ENCODE measurements at places on chromosomes 11 and 22.

GRCh38 chr22:36469094-36469710 is 12.2 kb downstream of the TXN2 start:
- no peaks in the 10 kb centered on the region for H3K36me3 ChIP-seq
- no peak for DNase-seq
- H3K4me1 ChIP-seq = peaks cover 18% of the 10 kb centered on the region

GRCh38 chr22:37305887-37306286 is 23.6 kb downstream of the CYTH4 start:
- H3K27ac ChIP-seq = peak overlapping the region; percentile 84
- DNase-seq = no peak
- H3K36me3 ChIP-seq = peaks cover 10% of the 10 kb centered on the region
- H3K27me3 ChIP-seq = no peaks in the 10 kb centered on the region
- no peak overlapping the region for H3K4me3 ChIP-seq
- peaks cover 63% of the 10 kb centered on the region for H3K4me1 ChIP-seq

DNA sequence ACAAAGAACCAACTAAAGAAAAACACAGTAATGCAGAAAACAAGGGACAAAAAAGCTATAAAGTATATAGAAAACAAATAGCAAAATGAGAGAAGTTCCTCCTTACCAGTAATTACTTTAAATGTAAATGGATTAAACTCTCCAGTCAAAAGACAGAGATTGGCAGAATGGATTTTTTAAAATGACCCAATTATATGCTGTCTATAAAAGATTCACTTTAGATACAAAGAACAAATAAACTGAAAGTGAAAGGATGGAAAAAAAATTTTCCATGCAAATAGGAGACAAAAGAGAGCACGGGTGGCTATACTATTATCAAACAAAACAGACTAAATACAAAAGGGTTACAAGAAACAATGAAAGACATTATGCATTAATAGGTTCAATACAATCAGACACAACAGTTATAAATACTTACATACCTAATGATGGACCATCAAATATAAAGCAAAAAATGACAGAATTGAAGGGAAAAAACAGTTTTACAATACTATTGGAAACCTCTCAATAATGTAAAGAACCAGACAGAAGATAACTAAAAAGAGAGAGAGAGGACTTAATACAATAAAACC is 64.6 kb downstream of the NARS2 start:
- no peak for DNase-seq
- no peaks in the 10 kb centered on the region for H3K4me1 ChIP-seq
- no peaks in the 10 kb centered on the region for H3K27me3 ChIP-seq

- no peak for DNase-seq
- H3K4me1 ChIP-seq = no peaks in the 10 kb centered on the region
- H3K27me3 ChIP-seq = no peaks in the 10 kb centered on the region
These were observed 11.3 kb downstream of the P2RY2 start for GRCh38 chr11:73229321-73229895.

GRCh38 chr22:32080904-32081303 is 37.8 kb downstream of the SLC5A1 start:
- no peak overlapping the region for H3K27ac ChIP-seq

GRCh38 chr11:17801166-17801565 is 66.6 kb downstream of the KCNC1 start:
- H3K4me1 ChIP-seq = no peaks in the 10 kb centered on the region
- no peak overlapping the region for H3K4me3 ChIP-seq
- no peaks in the 10 kb centered on the region for H3K27me3 ChIP-seq
- H3K36me3 ChIP-seq = no peaks in the 10 kb centered on the region
- no peak for DNase-seq

GRCh38 chr11:10497371-10498021 is 42.4 kb downstream of the AMPD3 start:
- DNase-seq = no peak
- no peaks in the 10 kb centered on the region for H3K4me1 ChIP-seq
- no peak overlapping the region for H3K4me3 ChIP-seq
- no peak overlapping the region for H3K27ac ChIP-seq
- H3K27me3 ChIP-seq = no peaks in the 10 kb centered on the region
- H3K36me3 ChIP-seq = no peaks in the 10 kb centered on the region

DNA sequence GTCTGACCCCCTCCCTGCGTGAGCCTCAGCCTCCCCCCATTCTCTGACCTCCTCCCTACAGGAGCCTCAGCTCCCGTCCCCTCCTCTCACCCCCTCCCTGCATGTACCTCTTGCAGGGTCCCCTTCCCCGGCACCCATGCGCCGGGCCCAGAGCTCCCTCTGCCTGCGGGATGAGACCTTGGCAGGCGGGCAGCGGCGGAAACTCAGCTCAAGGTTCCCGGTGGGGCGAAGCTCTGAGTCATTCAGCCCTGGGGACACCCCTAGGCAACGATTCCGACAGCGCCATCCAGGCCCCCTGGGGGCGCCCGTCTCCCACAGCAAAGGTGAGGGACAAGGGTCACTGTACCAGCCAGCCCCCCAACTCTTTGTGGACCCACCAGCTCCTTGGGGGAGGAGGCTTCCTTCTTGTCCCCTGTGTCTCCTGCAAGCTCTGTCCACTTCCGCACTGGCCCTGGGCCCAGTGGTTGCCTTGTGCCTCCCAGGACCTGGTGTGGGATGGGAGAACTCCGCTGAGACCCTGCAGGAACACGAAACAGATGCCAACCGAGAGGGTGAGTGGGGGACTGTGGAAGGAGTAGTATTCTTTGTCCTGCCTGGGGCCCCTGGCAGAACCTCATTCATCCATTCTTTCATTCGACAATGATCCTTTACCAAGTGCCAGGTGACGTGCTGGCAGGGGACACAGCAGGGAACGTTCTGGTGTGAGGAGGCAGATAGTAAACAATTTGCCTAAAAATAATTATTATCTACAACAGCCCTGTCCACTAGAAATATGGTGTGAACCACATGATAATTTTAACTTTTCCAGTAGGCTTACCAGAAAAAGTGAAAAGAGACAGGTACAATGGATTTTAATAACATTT is 3.7 kb upstream of the RPS6KA4 start:
- DNase-seq = no peak
- H3K27me3 ChIP-seq = no peaks in the 10 kb centered on the region
- peaks cover 10% of the 10 kb centered on the region for H3K4me1 ChIP-seq
- H3K36me3 ChIP-seq = peaks cover 3% of the 10 kb centered on the region

GRCh38 chr11:64419257-64419790 is 60.4 kb downstream of the RPS6KA4 start:
- H3K4me1 ChIP-seq = no peaks in the 10 kb centered on the region
- DNase-seq = no peak
- H3K36me3 ChIP-seq = no peaks in the 10 kb centered on the region
- no peaks in the 10 kb centered on the region for H3K27me3 ChIP-seq
- no peak overlapping the region for H3K27ac ChIP-seq

GRCh38 chr11:124917115-124917637 is 1.9 kb upstream of the HEPN1 start:
- H3K4me3 ChIP-seq = no peak overlapping the region
- H3K4me1 ChIP-seq = peaks cover 5% of the 10 kb centered on the region
- no peak for DNase-seq
- no peaks in the 10 kb centered on the region for H3K36me3 ChIP-seq
- H3K27ac ChIP-seq = no peak overlapping the region

DNA sequence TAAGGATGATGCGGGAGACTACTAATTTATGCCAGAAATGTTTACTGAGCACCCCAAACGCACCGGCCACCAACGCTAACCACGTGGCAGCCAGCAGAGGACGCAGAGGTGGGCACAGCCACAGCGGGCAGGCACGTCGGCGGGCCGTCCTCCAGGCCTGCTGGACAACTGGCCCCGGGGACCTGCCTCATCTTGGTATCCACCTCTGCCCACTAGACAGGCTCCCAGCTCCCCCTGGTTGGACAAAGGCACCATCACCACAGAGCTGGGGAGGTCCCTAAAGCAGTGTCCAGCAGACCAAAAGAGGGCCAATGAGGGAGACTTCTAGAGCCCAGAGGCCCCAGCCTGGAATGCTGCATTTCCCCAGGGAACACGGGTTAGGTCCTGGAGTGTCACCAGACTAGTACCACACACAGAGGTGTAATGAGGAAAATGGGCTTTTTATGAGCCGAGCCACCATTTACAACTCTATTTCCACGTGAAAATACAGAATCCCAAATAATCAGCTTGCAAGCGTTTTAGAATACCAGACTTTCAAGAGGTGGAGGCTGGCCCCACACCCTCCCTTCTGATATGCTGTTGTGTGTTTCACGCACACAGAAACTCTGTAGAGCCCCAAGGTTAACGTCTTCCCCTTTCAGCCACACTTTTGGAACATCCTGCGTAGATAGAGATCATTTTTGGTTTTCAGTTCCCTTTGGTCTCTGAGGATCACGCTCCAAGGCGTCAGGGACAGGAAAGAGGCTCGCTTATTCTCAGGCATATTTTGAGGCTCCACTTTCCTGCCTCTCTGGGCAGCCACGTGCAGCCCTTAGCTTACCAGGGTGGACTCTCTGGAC is 23.7 kb upstream of the BID start:
- H3K27me3 ChIP-seq = no peaks in the 10 kb centered on the region
- no peaks in the 10 kb centered on the region for H3K4me1 ChIP-seq
- DNase-seq = no peak
- H3K36me3 ChIP-seq = no peaks in the 10 kb centered on the region

DNA sequence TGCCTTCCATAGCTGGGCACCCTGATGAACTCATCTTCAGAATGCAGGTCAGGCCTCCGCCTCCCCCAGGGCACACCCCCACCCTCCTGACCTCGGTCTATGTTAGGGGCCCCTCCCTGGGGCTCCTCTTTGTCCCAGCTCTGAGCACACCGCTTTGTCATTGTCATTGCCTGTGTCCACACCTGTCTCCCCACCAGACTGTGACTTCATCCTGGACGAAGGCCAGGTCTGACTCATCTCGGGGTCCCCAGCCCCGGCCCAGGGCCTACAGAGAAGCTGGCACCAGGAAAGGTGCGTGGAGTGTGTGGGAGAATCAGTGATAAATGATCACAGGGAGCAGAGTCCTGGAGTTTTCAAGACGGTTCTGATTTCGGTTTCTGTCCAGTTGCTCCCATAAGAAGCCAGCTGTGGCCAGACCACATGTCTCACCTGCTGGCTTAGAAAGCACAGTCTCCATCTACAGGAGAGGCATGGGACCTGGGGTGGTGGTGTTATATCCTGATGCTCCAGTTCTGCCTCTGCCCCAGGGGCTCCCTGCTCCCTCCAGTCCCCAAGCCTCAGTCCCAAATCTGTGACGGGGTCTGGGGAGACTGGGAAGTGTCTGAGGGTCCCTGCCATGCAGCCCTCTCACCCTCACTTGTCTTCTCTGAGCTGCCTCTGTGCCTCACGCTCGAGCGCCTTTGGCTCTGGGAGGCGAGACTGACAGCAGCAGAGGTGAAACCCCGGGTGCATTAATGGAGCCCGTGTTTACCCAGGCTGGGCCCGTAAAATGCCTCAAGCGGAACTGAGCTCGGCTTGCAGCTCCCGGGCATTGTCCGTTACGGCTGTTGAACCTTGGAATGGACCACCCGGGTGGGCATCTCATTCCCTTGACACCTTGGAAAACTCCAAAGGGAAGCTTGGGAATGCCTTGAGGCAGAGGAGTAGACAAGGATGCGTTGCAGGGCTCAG is 85.5 kb upstream of the WNT11 start:
- H3K36me3 ChIP-seq = no peaks in the 10 kb centered on the region
- no peak overlapping the region for H3K27ac ChIP-seq
- DNase-seq = no peak
- no peak overlapping the region for H3K4me3 ChIP-seq
- H3K4me1 ChIP-seq = peaks cover 9% of the 10 kb centered on the region

- H3K4me1 ChIP-seq = no peaks in the 10 kb centered on the region
- no peak overlapping the region for H3K27ac ChIP-seq
- H3K27me3 ChIP-seq = no peaks in the 10 kb centered on the region
- no peak for DNase-seq
- no peaks in the 10 kb centered on the region for H3K36me3 ChIP-seq
- H3K4me3 ChIP-seq = no peak overlapping the region
These were observed 18.9 kb upstream of the GAL start for GRCh38 chr11:68665436-68665835.

DNA sequence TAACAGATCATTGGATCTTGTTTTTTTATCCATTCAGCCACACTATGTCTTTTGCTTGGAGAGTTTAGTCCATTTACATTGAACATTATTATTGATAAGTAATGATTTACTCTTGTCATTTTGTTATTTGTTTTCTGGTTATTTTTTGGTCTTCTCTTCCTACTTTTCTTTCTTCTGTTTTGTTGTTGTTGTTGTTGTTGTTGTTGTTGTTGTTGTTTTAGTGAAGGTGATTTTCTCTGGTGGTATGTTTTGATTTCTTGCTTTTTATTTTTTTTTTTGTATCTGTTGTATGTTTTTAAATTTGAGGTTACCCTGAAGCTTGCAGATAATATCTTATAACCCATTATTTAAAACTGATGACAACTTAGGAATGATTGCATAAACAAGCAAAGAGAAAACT is 28.6 kb downstream of the TAF1D start:
- H3K4me3 ChIP-seq = no peak overlapping the region
- no peaks in the 10 kb centered on the region for H3K36me3 ChIP-seq
- H3K27ac ChIP-seq = no peak overlapping the region
- peaks cover 3% of the 10 kb centered on the region for H3K4me1 ChIP-seq

DNA sequence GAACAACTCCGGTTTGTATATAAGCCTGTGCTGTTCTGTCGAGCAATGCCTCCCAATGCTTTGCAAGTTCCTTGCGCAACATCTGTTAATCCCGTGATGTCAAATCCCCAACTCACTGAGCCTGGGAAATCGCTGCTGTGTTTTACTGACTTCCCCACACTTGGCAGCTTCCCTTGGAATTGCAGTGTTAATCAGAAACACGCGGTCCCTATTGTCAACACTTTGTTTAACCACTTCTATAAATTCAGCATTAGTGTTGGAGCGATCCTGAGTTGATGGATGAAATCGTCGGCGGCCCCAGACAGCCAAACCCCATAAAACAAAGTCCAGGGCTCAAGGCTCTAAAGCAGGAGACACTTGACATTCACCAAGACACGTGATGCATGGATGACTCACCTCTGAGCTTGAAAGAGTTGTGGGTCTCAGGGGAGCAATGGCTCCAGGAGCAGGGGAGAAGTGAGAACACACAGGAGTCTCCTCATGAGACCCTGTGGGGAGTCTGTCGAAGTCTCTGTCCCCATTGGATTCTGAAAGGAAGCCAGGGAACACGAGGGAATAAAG is 555.3 kb downstream of the MIAT start:
- no peaks in the 10 kb centered on the region for H3K27me3 ChIP-seq
- no peaks in the 10 kb centered on the region for H3K36me3 ChIP-seq
- no peak overlapping the region for H3K4me3 ChIP-seq
- no peaks in the 10 kb centered on the region for H3K4me1 ChIP-seq
- H3K27ac ChIP-seq = no peak overlapping the region

- H3K27ac ChIP-seq = no peak overlapping the region
- no peak overlapping the region for H3K4me3 ChIP-seq
- H3K27me3 ChIP-seq = no peaks in the 10 kb centered on the region
- DNase-seq = no peak
- no peaks in the 10 kb centered on the region for H3K36me3 ChIP-seq
- H3K4me1 ChIP-seq = no peaks in the 10 kb centered on the region
These were observed 72.3 kb downstream of the ARFGAP2 start for GRCh38 chr11:47104261-47104950.

Data from naive thymus-derived CD4-positive, alpha-beta T cell (primary cell).